NCI-H69 (cell line): ENCODE measurements at places on chromosomes 6 and 20.

- DNase-seq: no peak
Observed at GRCh38 chr6:163585932-163586437, 171.5 kb downstream of the QKI start.

- DNase-seq: no peak
Observed at GRCh38 chr6:49464691-49465090, 1.5 kb downstream of the CENPQ start.

DNA sequence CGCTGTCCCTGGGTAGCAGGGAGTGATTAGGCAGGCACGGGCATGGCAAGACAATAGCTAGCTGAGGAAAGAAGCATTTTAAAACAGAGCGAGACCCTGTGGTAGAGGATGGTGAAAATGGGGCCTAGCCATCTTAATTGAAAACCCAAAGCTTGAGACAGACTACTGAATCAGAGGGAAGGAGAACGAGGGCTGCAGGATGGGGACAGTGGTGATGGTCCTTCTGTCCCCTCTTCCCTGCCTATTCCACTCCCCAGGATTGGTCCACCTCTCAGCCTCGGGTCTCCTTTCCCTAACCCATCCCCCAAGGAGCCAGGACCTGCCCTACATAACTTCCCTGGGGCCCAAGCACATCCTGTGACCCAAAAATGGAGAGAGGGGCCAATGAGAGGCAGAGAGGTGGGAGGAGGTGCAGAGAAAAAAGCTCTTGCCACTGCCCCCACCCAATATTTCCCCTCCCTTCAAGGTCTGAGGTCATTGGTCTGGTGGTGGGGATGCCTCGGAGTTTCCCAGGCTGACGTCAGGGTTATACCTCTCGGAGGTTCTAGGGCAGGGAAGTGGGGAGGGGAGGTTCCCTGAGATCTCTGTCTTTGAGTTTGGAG, 884 bp upstream of the CUTA start:
- peak; percentile 60 for DNase-seq

GRCh38 chr20:3777716-3778629, 3.3 kb downstream of the SPEF1 start:
- peak; percentile 65 for DNase-seq

DNA sequence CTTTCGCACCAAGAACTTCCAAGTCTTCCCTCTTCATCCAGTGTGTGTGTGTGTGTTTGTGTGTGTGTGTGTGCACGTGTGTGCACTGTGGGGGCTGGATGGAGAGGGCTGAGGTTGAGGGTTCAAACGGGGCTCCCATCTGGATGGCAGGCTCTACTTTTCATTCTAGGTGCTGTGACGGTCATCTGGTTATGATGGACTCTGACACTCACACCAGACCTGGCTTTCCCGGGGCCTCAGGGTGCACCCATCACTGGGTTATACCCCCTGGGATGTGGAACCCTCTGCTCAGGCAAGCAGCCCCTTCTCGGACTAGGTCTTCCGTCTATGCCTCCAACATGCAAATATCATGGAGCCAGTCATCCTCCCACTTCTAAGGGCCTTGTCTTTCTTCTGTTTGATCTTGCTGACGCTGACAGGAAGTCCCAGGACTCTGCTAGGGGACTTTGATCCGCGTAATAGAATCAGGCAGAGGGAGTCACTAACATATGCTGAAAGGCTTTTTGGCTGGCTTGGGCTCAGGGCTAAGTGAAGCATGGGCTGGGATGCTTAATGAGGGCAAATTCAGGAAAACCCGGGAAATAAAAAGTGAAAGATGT, 313.6 kb downstream of the CDC5L start:
- DNase-seq: no peak

- no peak for DNase-seq
Observed at GRCh38 chr6:145155411-145155810, 579.9 kb downstream of the EPM2A start.

GRCh38 chr6:25388776-25389175, 109.6 kb downstream of the CARMIL1 start:
- DNase-seq: peak; percentile 32

DNA sequence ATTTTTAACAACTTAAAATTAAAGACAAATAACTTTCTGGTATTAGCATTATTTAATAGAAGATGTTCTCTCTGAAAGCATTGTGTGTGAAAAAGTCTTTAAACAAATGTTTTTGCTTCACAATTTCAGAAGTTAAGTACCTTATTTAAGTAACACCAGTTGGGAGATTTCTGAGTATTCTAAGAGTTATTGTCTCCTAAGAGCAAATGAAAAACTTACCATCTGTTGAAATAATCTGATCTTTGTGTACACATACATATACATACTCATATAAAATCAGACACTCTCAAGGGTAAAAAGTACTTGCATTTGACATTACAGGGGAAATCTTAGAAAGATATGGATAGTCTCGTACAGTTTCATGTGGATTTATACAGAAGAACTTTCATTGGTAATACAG, 2.4 kb downstream of the BTBD3 start:
- DNase-seq: peak; percentile 47

DNA sequence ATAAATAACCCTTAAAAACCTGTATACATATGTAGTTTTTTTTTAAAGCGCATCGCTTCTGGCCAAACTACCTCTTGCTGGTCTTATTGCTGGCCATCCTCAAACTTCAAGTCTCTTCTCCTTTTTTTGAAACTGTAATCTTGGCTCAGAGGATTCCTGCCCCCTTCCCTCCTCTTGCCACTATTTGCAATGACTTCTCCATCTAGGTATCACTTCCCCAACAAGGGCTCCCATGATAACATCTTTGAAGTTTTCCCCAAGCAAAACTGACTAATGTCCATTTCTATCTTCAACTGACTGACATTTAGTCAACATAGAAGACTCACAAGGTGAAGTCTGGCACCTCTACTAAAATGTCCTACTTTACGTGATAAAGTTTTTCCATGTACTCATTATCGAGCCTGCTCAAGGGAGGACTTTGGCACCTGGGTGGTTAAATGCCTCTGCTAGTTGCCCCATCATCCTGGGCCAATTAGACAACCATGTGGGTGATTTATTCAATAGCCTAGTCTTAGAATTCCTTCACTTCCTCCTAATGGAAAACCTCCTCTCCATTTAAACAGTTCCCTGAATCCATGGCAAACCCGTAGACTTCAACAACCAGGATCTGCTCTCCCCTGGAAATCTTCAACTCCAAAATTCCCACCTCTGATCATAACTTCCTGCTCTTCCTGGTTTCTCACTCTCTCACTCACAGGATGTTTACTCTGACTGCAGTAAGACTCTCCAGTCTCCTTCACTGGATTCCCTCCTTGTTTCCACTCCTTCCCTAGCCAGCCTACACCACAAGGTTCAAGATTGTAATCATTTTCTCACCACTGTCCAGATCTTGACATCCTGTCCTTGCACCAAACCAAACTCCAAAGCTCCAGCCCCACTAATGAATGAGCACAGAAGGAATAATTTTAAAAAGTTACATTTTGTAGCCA, 9.4 kb upstream of the PLAGL1 start:
- no peak for DNase-seq

DNA sequence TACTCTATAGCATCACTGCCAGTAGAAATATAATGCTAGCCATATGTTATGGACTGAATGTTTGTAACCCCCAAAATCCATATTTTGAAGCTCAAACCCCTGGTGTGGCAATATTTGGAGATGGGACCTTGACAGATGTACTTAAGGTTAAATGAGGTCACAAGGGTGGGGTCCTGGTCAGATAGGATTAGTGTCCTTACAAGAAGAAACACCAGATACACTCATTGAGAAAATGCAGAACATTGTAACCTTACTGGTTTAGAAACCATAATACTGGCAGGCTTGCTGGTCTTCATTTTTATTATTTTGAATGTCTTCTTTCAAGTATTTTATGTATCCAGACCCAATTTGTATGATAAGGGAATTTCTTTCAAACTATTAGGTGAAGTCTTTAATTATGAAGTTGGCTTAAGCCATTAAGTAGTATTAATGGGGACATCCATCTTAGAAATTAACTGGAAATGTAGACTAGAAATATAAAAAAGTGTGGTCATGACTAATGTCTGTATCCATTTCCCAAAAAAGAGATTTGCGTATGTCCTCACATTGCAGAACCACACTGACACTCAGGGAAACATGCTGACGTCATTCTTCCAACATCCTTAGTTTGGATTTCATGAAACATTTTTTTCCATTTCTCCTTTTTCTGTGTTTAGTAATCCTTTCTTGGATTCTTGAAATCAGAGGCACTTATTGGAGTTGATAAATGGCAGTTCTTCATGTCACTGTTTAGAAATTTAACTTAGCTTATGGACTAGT, 32.4 kb downstream of the SLC16A10 start:
- no peak for DNase-seq

- peak; percentile 6 for DNase-seq
Observed at GRCh38 chr6:150905769-150906168, 40.3 kb downstream of the MTHFD1L start.

DNA sequence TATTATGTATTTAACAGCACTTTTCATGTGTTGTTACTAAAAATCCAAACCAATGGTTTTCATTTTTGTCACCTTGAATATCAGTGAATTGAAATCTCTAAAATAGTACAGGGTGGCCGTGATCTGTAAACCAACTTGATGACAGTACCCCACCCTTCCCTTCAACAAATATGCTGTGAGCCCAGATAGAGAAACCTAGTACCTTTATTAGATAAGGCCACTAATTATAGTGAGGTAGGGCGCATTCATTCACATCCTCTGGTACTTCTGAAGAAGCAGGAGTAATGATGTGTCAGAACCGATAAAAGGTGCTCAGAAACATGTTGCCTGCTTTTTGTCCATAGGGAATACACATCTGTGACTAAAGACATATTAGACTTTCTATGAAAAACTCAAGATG, 409.5 kb downstream of the GJA1 start:
- no peak for DNase-seq

DNA sequence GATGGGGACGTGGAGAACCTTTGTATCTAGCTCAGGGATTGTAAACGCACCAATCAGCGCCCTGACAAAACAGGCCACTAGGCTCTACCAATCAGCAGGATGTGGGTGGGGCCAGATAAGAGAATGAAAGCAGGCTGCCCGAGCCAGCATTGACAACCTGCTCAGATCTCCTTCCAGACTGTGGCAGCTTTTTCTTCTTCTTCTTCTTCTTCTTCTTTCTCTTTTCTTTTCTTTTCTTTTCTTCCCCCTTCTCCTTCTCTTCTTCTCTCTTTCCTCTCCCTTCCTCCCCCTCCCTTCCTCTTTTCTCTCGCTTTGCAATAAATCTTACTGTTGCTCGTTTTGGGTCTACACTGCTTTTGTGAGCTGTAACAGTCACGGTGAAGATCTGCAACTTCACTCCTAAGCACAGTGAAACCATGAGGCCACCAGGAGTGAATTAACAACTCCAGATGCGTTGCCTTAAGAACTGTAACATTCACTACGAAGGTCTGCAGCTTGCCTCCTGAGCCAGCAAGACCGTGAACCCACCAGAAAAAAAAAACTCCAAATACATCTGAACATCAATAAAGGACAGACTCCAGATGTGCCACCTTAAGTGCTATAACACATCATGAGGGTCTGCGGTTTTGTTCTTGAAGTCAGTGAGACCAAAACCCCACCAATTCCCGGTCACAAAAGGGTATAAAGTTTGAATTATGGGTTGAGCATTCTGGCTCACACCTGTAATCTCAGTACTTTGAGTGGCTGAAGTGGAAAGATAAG, 19.6 kb upstream of the SERPINB1 start:
- no peak for DNase-seq
